Large intestine (tissue), 12 donors: ENCODE measurements at places on chromosomes 7 and 10. TPM values are rescaled to one million over a fixed set of nuclear protein-coding genes. Genes with fewer than 3 reads are reported as not detected.

The CAMK1D gene
- 8.4 TPM for polyA plus RNA-seq

The NKX2-3 gene
- polyA plus RNA-seq: 22.1 TPM

DNA sequence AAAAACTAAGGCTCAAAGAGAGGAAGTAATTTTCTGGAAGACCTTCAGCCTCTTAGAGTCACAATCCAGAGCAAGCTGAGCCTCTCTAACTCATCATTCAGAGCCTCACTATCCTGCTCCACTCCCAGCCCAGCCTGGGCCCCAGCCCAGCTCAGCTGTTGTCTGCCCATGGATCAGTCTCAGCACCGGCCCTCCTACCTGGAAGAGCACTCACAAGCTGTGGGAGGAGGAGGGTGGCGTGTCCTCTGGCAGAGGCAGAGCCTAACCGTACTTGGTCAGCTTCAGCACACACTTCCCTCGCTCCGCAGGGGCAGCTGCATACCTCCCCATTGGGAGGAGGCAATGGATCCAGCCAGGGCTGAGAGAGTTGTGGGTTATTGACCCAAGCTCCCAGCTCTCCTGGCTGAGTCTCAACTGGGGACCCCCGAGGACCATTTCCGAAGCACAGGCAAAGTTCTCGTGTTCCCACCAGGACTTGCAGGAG, 66.7 kb upstream of the GPR26 start:
- no peaks in the 10 kb centered on the region for H3K4me1 ChIP-seq
- no peak overlapping the region for H3K4me3 ChIP-seq
- no peak overlapping the region for H3K27ac ChIP-seq
- DNase-seq: no peak
- no peaks in the 10 kb centered on the region for H3K36me3 ChIP-seq
- no peaks in the 10 kb centered on the region for H3K27me3 ChIP-seq

The PPIA gene
- polyA plus RNA-seq: 1,462 TPM

- H3K27ac ChIP-seq: no peak overlapping the region
- peaks cover 25% of the 10 kb centered on the region for H3K4me1 ChIP-seq
- no peaks in the 10 kb centered on the region for H3K36me3 ChIP-seq
- no peak for DNase-seq
Measured at GRCh38 chr7:150940431-150941102, 37.6 kb downstream of the KCNH2 start.
